Omental fat pad (tissue), 4 donors: ENCODE measurements at places on chromosomes 6 and 20. TPM values are rescaled to one million over a fixed set of nuclear protein-coding genes. Genes with fewer than 3 reads are reported as not detected.

The TGM2 gene
- 200 TPM for total RNA-seq

The PXDC1 gene
- total RNA-seq = 205 TPM

The BTNL2 gene
- not detected for total RNA-seq

DNA sequence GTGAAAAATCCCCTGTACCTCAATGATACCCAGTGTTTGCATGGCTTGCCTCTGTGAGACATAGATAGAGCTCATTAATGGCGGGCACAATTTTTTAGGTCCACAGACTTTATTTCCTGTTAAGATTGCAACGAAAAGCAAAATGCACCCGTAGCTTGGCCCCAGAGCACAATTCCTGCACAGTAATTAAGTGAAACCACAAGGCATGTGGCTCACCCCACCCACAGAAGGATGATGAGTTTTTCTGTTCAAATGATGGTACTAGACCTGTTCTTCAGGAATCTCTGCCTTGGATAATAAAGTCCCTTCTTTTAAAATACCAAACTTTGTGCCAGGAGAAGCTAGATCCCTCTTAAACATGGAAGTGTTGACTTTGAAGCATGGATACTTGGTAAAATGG lies 738.1 kb downstream of the QKI start:
- DNase-seq = no peak

The BPIFB4 gene
- total RNA-seq = not detected

GRCh38 chr6:118903138-118903537 lies 9.2 kb downstream of the ASF1A start:
- DNase-seq = no peak

The PDE10A gene
- total RNA-seq = 9.1 TPM

- DNase-seq = no peak
These were observed 313.2 kb downstream of the TFAP2A start for GRCh38 chr6:10101551-10102252.

- no peak for DNase-seq
These were observed 102.5 kb upstream of the FAM8A1 start for GRCh38 chr6:17497535-17498095.

The SLC32A1 gene
- not detected for total RNA-seq

- no peak for DNase-seq
These were observed 37.2 kb upstream of the HACE1 start for GRCh38 chr6:104896914-104897313.

- no peak for DNase-seq
These were observed 54.7 kb downstream of the FGD2 start for GRCh38 chr6:37060195-37060559.

The DHX16 gene
- 28.1 TPM for total RNA-seq

The COL21A1 gene
- total RNA-seq = 1.2 TPM

The TULP1 gene
- 0.28 TPM for total RNA-seq

- no peak for DNase-seq
These were observed 62.7 kb upstream of the HDAC2 start for GRCh38 chr6:114033606-114034005.

GRCh38 chr6:34580707-34581560 lies 24.8 kb upstream of the SPDEF start:
- no peak for DNase-seq

GRCh38 chr20:51275181-51275580 lies 252.3 kb upstream of the KCNG1 start:
- DNase-seq = no peak

DNA sequence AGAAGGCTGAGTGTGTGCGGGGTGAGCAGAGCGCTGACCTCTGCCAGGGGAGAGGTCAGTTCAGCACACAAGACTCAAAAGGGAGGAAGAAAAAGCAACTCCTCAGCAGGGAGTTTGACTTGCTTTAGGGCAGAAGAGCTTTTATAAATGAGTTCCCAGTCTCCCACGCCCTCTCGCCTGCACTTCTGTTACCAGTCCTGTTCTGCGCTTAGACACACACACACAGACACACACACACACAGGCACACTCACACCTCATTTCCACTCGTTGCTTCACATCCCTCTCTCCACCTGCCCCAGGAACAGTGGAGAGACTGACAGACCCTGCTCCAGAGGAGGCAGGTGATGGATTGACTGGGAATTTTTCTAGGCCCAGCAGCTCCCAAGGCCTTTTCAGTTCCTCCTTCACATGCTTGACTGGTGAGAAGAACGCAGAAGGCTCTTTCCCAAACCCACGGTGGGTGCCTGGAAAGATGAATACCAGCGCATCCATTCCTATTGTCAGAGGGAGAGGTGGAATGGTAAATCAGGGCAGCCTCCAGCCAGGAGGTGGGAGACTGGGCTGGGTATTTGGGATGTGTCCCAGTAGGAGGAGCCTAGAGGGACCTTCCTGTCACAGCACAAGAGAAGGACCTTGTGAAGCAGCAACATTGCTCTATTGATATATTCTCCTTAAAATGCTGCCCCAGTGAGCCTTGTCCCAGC lies 43.7 kb downstream of the JAG1 start:
- DNase-seq = no peak

GRCh38 chr6:13461307-13461706 lies 26.1 kb downstream of the GFOD1 start:
- DNase-seq = no peak

GRCh38 chr20:51450221-51450712 lies 92.3 kb downstream of the NFATC2 start:
- no peak for DNase-seq

The LY6G6D gene
- total RNA-seq = not detected

The DUSP22 gene
- total RNA-seq = 47.4 TPM

The BPIFA1 gene
- not detected for total RNA-seq

The TOMM6 gene
- 122 TPM for total RNA-seq

The RTEL1 gene
- total RNA-seq = 10.2 TPM

DNA sequence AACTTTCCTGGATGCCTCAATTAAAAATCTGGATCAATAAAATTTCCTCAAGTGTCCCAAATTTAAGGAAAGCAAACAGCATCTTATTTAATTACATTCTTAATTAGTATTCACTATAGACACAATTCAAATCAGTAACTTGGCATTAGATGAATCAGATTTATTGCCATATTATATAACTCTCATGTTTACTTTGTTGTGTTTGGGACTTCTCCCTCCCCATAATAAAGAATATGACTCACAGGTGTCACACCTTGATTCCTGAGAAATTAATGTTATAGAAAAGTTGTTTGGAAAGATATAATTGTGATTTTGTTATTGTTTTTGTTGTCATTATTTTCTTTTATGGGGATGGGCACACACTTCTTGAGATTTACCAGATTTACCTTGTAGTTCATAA lies 18.4 kb downstream of the EYA4 start:
- DNase-seq = no peak

DNA sequence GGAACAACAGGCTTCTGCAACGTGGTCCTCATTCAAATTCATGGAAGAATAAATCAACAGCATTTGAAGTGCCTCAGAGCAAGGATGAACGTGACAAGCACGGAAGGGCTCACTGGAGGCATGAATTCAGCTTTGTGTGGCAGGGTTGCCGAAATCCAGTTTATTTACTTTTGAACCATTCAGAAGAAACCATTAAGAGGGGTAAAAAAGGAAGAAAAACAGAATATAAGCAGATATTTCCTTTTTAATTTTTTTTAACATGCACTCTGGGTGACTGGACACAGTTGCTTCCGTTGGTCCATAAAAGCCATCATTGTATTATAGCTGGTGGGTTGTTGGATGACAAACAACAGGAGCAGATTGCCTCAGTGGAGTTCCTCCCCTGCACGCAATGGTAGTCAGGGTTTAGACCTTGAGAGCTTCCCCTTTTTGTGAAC lies 17.3 kb upstream of the SNRPB2 start:
- DNase-seq = no peak

- no peak for DNase-seq
These were observed 29.1 kb downstream of the ZDHHC14 start for GRCh38 chr6:157410045-157410444.

- DNase-seq = no peak
These were observed 2.9 kb upstream of the SNRPB start for GRCh38 chr20:2473516-2473915.

- DNase-seq = peak; percentile 66
These were observed 25.1 kb downstream of the NEDD9 start for GRCh38 chr6:11207199-11207968.

The TNNC2 gene
- 1.2 TPM for total RNA-seq

GRCh38 chr6:111926731-111927302 lies 53.6 kb upstream of the FYN start:
- no peak for DNase-seq

- DNase-seq = no peak
These were observed 77.0 kb downstream of the TBX18 start for GRCh38 chr6:84687431-84687830.

DNA sequence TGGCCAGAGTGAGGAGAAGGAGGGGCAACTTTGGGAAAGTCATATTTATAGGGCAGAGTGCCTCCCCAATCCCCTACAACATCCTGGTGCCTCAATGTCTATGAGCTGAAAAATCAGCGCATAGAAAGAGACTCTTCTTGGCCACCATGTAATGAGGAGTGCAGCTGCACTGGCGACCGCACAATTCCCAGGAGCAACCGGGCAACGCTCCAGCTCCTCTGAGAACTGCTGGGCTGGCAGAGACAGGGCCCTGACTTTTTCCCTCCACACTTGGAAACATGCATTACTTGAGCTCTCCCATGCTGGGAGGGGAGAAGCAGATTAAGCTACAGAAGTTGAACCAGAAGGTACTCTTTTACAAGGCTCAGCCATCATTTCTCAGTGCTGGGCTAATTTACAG lies 31.4 kb upstream of the MARCKS start:
- no peak for DNase-seq

DNA sequence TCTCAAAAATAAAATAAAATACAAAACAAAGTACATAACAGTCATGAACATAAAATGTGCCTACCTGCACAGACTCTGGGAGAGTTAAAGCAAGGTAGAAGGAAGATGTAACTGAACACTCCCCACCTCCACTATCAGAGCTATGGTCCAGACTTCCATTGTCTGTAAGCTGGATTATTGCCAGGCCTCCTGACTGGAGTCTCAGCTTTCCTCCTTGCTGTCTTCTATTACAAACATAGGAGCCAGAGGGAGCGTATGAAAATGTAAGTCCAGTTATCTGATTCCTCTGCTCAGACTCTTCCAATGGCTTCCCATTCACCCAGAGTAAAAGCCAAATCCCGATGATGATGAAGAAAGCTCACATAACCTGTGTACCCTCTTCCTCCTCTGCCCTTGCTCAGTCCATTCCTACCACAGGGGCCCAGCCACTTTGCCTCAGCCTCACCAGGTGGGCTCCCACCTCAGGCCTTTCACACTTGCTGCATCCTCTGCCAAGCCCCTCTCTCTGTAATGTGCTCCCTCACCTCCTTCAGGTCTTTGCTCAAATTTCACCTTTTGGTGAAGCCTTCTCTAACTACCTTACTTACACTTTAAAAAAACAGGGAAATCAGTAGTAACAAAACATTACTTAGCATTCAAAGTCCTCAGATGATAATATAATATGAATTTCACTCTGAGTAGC lies 194.1 kb downstream of the RIMS1 start:
- DNase-seq = no peak

DNA sequence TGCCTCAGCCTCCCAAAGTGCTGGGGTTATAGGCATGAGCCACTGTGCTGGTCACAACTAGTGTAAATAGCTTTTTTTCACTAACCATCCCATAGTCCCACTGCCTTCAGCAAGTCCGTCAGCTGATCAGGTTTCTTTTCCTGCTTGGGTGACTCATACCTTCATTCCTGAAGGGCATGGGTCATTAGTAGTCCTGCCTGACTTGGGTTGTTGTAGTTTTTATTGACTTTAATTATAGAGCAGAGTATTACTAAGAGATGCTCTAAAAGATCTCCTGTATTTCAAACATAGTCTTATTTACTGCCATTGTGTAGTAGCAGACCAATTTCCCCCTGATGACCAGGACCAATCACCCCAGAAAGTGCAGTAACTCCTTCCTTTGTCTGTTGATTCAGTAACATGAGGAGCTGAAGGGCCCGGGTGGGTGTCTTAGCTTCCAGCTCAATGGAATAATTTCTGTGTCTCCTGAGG lies 25.8 kb downstream of the HLA-C start:
- DNase-seq = no peak
